AG08396 (cell line): ENCODE measurements at places on chromosomes 16 and 17.

GRCh38 chr17:2085648-2085949 lies 30.7 kb downstream of the HIC1 start:
- no peak for DNase-seq

GRCh38 chr17:68387435-68388218 lies 69.7 kb downstream of the WIPI1 start:
- DNase-seq: no peak

- DNase-seq: peak; percentile 39
Measured at GRCh38 chr16:72094266-72094610, 591 bp downstream of the DHX38 start.

DNA sequence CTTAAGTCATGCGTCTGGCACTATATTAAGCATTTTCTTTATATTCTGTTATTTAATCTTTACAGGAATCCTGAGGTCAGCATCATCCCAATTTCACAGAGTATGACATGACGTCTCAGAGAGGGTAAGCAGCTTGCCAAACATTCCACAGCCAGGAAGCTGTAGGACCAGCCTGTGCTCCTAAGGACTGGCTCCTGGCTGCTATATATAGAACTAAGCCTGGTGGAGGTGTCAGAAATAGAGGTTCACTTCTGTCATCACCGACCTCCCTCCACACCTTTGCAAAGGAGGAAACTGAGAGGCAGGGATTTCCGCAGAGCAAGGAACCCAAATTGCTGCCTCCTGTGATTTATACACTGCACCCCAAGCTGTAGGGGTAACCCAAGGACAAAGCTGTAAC lies 37.9 kb upstream of the NDRG4 start:
- no peak for DNase-seq

GRCh38 chr16:81696961-81697615 lies 82.0 kb upstream of the PLCG2 start:
- DNase-seq: peak; percentile 64

DNA sequence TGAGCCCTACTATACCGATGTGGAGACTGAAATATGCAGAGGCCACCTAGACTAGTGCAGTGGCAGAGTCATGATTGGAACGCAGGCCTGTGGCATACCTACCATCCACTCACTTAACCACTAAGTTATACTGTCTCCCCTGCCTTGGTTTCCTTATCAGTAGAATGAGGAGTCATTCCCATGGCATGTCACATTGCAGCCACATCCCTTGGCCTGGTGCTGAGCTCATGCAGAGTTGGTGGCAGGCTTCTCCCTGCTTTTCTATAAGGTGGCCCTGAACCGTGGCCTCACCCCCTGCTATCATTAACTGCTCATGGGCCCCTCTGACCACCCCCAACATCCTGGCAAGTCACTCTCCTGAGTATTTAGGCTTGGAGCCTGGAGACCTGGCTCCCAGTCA lies 212.5 kb downstream of the KATNIP start:
- DNase-seq: peak; percentile 52

GRCh38 chr17:15516150-15516549 lies 47.1 kb downstream of the TVP23C start:
- DNase-seq: no peak

GRCh38 chr17:299546-299945 lies 53.1 kb downstream of the RPH3AL start:
- no peak for DNase-seq

DNA sequence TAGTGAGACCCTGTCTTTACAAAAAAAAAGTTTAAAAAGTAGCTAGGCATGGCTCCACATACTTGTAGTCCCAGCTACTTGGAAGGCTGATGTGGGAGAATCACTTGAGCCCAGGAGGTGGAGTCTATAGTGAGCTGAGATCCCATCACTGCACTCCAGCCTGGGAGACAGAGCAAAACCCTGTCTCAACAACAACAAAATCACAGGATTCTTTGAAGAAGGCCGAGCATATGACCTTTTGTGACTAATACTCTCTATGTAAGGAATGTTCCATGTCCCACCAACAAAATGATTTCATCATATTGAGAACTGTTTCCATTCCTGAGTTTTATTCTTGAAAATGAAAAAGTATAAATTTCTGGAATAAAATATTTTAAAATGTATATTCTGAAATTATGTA lies 58.9 kb upstream of the EFCAB3 start:
- DNase-seq: no peak

GRCh38 chr16:66026211-66026610 lies 340.3 kb upstream of the CDH5 start:
- no peak for DNase-seq

DNA sequence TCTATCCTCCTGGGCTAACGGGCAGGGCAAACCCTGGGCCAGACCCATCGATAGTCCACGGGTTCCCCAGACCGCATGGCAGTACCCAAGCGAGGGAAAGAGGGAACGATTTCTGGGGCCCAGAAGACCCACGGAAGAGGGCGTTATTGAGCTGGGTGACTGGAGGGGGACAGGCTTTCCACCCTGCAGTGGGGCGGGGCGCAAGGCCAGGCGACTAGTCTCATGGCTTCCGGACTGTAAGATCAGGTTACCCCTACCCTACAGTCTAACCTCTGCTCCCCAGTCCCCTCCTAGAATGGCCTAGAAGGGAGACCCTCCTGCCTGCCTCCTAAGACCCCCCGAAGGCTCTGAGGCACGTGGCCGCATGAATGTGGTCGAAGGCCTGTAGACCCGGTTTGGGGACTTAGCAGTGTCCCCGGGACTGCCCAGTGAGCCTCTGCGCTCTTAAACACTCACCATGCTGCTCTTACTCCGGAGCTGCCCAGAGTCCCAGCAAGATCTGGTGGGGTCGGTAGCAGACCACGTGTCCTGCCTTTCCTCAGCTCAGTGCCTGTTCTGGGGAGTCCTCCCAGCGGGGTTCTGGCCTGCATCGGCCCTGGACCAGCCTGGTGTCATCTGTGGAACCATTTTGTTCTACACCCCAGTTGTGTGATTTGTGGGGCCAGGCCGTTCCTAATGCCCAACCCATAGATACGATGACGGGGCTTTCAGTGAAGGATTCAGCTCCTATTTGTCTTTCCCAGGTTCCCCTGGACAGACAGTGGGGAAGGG lies 13.2 kb upstream of the AURKB start:
- peak; percentile 16 for DNase-seq

GRCh38 chr17:29683481-29683880 lies 60.8 kb upstream of the CORO6 start:
- no peak for DNase-seq

GRCh38 chr16:4414187-4414917 lies 2.0 kb downstream of the CORO7 start:
- DNase-seq: no peak

DNA sequence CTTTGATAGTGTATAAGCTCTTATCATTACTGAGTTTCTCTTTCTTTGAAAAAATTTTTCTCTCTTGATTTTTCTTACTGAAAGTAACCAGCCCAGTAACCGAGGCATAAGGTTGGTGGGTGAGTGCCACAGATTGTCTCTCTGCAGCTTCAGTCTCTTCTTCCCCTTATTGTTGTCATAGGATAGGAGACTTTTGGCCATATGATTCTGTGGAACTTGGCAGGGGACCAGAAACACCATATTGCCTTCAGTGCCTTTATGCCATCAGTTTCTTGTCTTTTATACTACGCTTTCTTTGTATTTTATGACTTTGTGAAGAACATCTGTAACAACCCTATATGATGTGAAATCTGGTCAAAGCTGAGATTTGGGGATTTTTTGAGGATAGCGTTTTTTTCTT lies 341.6 kb upstream of the TBX2 start:
- DNase-seq: no peak

- DNase-seq: no peak
Measured at GRCh38 chr16:49675413-49675812, 180.5 kb downstream of the ZNF423 start.

DNA sequence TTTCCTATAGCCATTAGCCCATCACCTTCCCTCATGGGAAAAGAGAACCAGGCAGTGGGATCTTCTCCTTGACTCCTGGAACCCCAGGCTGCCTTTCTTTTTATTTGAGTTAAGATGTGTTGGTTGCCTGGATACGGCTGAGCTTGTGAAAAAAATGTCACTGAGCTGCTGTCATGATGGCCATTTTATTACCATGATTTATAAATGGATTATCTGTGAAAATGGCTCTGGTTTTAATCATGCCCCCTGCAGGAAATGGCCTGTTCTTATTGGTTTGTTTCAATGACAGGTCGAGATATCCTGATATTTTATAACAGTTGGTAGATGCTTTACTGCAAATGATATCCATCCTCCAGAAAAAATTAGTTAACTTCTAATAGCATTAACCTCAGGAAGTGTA lies 640.4 kb downstream of the CDH11 start:
- DNase-seq: no peak

DNA sequence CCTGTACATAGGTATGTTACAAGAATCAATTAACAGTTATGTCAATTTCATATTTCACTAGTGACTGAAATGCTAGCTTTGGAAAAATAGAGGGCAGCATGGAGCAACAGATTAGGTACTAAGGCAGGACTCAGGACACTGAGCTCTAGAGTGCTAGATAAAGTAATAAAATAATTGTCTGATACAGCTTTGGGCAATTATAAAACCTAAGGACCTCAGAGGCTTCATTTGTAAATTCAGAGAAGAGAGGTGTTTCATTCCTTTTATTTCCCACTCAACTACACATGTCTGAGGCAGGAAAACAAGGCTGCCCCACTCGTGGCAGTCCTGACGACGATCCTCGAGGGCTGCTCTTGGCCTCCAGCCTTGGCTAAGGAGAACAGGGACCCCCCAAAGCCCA lies 81.5 kb downstream of the CA4 start:
- no peak for DNase-seq

DNA sequence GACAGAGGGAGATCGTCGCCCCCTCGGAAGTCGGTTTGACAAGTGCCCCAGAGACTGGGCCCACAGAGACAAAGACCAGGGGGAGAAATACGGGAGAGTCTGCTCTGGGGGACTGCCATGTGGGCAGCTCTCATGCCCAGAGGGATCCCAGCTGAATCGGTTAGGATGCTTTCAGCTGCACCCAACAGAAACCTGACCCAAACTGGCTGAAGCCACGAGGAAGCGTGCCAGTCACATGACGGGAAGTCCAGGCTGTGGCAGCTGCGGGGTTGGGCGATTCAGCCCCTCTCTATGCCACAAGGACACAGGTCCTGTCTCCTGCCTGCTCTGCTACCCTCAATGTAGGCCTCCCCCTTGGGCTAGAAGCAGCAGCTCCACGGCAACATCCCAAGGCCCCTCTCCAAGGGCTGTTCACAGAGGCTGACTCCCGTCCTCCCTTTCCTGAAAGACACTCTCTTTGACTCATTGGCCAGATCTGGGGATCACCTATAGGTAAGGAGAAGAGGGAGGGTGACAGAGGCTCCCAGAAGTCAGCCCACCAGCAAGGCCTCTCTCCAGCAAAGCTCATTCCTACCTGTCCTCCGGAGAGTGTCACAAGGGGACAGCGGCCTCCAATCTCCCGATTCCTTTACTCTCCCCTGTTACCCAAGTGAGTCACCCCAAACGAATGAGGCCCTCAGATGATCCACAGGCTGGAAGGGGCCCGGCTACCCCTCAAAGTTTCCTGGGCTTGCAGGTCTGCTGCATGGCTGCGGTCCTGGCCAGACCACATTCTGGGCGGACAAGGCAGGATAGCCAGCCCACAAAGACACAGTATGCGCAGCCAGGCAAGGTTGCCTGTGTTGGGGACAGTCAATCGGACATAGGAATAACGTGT lies 75.8 kb downstream of the RBFOX3 start:
- no peak for DNase-seq
